ENCODE measurements at places on chromosomes 4 and X.
A peak's percentile ranks its signal among the peaks of the same experiment; 100 is the strongest.

DNA sequence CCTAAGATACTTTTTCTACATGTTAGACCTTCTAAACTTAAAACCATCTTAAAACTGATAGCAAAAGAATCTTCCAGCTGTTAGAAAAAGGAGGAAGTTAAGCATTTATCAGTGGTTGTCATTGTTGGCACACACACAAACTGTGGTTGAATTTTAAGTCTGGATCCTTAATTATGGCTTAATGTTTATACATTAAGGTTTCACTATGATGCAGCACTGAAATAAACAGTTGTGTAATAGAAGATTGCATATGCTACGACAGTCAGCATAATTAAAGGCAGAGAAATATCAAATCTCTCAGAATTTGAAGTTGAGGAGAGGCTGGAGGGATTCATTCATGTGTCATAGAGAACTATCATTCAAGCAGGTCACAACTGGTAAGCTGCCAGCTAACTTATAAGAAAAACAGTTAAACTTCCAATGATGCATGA is 32.3 kb downstream of the ADGRA3 start:
- DNase-seq, result no peak

DNA sequence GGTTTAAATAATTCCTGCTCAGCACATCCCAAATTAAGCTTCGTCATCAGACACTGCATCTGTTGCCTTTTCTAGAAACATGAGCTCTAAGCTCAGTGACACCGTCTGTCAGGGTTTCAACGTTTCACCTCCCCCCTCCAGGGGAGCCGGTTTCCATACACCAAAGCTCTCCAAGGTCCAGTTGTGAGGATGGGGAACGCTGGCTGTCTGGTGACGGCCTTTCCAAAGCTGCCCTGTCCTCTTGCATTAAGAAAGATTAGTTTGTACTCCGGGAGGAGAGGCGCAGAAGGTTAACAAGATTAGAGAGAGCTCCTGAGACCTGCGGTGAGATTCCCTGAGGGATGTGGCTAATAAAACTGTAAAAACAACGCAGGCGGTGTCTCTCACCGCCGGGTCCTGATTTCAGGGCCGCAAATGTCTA is 43.2 kb downstream of the ASMT start:
- DNase-seq, result no peak

DNA sequence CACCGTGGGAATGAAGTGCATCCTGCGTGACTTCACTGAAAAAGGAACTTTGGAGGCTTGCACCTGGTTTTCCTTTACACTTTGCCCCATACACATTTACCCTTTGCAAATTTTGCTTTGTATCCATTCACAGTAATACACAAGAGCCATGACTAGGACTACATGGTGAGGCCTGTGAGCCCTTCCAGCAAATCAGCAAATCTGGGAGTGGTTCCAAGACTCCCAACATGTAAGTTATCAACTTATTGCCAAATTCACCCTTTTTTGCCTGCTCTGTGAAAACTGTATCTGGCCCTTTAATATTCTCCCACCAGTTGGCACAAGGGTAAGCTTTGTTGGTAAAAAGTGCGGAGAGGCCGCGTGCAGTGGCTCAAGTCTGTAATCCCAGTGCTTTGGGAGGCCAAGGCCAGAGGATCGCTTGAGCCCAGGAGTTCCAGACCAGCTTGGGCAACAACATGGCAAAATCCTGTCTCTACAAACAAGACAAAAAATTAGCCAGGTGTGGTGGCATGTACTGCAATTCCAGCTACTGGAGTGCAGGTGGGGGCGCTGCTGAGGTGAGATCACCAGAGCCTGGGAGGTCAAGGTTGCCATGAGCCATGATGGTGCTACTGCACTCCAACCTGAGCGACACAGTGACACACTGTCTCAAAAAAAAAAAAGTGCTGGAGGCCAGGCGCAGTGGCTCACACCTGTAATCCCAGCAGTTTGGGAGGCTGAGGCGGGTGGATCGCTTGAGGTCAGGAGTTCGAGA is 5.0 kb downstream of the PRMT9 start:
- DNase-seq, result no peak

DNA sequence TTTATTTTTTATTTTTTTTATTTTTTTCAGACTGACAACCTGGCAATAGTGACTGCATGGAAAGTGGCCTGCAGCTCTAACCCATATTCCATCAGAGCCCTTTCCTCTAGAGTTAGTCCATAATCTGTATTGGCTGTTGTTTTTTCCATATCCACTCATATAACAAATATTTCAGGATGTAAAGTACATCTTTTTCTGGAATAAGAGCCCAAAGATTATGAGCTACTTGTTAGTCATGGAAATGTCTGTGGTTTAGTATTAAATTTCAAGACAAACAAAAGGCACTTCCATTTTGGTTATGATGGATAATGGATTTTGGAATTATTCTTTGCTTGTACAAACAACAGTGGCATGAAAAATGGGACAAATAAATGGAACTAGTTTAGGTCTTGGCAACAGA is 296.0 kb upstream of the HS3ST1 start:
- DNase-seq, result no peak

DNA sequence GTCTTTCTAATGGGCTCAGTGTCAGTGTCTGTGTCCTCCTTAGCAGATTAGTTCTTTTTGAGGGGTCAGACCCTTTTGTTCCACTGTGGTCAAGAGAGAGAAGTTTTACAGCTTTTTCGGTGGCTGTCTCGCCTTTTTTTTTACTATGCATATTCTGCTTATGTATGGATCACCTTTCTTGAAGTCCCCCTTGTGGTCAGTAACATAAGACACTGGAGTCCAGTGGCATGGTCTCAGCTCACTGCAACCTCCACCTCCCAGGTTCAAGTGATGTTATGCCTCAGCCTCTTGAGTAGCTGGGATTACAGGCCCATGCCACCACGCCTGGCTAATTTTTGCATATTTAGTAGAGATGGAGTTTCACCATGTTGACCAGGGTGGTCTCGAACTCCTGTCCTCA is 54.0 kb upstream of the PGRMC2 start:
- DNase-seq, result no peak

GRCh38 chrX:46694549-46694948 is 64.4 kb downstream of the SLC9A7 start:
- DNase-seq, result no peak

- DNase-seq, result no peak
Observed at GRCh38 chr4:5974321-5974720, 43.9 kb downstream of the C4orf50 start.

- no peak for DNase-seq
Observed at GRCh38 chr4:122857160-122857559, 30.5 kb downstream of the FGF2 start.

- no peak for DNase-seq
Observed at GRCh38 chrX:18620349-18620748, 51.6 kb downstream of the RS1 start.

DNA sequence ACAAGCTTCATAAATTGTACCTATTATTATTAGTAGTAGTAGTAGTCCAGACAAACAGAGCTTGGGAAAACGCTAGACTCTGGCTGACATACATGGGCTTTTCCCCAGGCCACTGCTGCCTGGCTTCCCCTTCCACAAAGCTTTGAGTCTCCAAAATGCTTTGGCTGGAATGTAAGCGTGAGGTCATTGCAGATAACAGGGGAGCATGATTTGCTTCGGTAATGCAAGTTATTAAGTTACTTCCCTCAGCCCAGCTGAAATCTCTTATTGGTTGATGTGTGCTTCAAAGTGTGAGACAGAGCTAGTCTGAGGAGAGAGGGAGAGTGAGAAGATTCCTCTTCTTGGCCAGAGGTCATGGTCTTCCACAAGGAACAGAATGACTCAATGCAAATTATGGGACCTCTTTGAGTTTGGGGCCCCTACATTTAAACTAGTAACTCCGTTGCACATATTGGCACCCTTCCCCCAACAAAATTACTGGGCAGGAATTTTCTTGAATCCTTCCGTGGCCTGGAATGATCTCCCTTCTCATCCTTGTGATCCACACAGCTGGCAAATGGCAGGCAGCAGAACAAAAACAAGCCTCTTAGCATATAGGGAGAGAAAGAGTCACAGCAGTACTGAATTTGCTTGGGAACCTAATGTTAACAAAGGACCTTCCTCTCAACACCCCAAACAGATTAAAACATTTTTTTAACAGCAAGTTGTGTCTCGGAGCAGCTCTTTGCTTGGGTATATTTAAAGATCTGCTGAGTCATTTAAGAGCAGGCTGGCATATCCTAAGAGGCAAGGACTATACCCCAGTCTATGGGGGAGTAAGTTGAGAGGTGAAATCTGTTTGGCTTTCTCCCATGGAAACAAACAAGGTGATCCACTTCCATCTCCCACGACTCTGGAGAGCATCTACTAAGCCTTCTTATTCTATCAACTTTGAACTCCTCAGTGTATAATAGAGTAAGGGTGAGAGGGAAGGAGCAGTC is 19.9 kb downstream of the AR start:
- DNase-seq, result no peak

DNA sequence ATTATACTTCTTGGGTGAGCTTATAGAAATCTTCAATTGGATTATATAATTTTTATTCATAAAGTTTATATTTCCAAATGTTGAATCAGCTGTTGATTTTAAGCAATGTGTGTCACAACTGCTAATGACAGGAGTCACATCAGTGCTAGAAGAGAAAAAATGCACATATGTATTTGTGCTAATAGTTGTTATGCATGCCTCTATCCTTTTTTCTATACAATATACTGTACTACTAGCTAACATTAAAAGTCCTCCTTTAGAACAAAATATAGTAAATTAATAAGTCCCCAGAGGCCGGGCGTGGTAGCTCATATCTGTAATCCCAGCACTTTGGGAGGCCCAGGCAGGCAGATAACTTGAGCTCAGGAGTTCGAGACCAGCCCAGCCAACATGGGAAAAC is 23.7 kb upstream of the HNRNPD start:
- DNase-seq, result no peak

GRCh38 chr4:173793937-173794510 is 264.0 kb upstream of the HAND2 start:
- DNase-seq, result no peak

GRCh38 chr4:31307029-31307428 is 586.9 kb downstream of the PCDH7 start:
- DNase-seq, result no peak

DNA sequence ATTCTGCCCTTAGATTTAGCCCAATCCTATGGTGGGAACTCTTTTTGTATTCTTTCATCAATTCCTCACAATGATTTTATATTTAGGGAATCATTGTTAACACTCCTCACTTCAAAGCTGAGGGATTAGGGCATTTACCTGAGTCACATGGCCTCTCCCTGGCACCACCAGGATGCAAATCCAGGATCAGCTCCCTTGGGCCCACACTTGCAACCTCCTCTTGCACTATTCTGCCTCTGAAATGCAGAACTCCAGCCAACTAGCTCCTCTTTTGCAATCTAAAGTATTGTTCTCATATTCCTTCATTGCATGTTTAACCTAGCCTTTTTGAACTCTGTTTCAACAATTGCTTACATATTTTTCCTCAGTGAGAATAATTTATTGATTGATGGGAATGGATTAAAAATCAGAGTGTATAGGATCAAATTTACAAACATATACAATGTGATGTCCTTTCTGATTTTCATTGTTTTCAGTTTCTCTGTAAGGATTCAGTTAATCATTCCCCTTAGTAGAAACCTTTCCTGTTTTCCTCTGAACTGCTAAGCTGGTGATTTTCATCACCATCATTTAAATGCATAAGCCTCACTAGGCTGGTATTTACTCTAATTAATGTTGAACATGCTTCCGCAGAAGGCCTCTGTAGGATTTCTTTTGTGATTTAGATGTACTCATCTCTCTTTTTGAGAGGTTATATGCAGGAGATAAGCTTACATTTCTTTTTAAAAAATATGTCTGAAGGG is 3.3 kb upstream of the RELL1 start:
- no peak for DNase-seq

GRCh38 chr4:34170946-34171345 is 2073.4 kb downstream of the ARAP2 start:
- DNase-seq, result no peak

- no peak for DNase-seq
Observed at GRCh38 chr4:97987019-97987648, 156.1 kb downstream of the STPG2 start.

- peak; percentile 82 for DNase-seq
Observed at GRCh38 chrX:65595460-65595876, 60.9 kb upstream of the LAS1L start.

- no peak for DNase-seq
Observed at GRCh38 chrX:26915064-26915463, 548.1 kb downstream of the PPP4R3C start.

- no peak for DNase-seq
Observed at GRCh38 chr4:150297861-150298474, 219.7 kb downstream of the DCLK2 start.

- no peak for DNase-seq
Observed at GRCh38 chrX:103063918-103064434, at the start of gene BEX1. Gene BEX1 (minus strand): TSS chrX:103064171. CDS start chrX:103063274, 897 bp downstream.

- no peak for DNase-seq
Observed at GRCh38 chrX:17805120-17805519, 56.0 kb downstream of the RAI2 start.
